ENCODE measurements at places on chromosomes 1 and 21. TPM values are rescaled to one million over a fixed set of nuclear protein-coding genes. Genes with fewer than 3 reads are reported as not detected.
A peak's percentile ranks its signal among the peaks of the same experiment; 100 is the strongest.

- DNase-seq: no peak
Measured at GRCh38 chr1:54979327-54979891, 1.0 kb upstream of the TMEM61 start.

- DNase-seq: peak; percentile 1
Measured at GRCh38 chr1:248906753-248907661, 972 bp downstream of the PGBD2 start.

- no peak for DNase-seq
Measured at GRCh38 chr1:54163051-54163450, 10.3 kb upstream of the CDCP2 start.

DNA sequence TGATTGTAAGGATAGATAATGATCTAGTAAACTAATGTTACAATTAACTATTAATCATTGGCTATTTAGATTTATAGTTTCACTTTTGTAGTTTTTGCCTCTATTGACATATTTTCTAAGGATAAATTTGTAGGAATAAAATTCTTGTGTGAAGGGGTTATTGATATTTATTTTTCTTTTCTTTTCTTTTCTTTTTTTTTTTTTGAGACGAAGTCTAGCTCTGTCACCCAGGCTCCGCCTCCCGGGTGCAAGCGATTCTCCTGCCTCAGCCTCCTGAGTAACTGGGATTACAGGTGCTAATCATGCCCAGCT is 24.0 kb upstream of the DISC1 start:
- no peak for DNase-seq

DNA sequence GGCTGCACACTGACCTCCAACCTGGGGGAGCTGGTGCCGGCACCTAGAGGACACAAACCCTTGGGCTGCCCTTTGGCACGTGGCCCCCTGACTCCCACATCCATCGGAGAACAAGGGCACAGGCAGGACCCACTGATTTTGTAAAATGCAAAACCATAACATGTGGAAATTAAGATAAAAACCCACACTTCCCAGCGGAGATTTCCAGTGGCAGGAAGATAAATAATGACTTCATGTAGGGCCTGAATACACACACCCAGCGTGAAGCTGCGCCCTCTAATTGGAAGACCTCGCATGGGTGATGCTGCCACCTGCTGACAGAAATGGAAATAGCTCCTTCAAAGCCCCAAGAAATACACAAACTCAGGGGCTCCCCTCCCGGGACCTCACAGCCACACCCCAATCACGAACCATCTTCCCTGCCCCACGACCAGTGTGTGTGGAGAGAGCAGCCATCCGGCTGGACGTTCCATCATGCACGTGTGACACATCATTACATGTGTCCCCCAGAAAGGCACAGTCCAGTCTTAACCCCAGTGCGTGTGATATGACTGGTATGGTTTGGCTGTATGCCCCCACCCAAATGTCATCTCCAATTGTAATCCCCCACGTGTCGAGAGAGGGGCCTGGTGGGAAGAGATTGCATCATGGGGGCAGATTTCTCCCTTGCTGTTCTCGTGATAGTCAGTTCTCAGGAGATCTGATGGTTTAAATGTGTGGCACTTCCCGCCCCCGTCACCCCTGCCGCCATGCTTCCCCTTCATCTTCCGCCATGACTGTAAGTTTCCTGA is 5.7 kb upstream of the TPRG1L start:
- peak; percentile 78 for DNase-seq

DNA sequence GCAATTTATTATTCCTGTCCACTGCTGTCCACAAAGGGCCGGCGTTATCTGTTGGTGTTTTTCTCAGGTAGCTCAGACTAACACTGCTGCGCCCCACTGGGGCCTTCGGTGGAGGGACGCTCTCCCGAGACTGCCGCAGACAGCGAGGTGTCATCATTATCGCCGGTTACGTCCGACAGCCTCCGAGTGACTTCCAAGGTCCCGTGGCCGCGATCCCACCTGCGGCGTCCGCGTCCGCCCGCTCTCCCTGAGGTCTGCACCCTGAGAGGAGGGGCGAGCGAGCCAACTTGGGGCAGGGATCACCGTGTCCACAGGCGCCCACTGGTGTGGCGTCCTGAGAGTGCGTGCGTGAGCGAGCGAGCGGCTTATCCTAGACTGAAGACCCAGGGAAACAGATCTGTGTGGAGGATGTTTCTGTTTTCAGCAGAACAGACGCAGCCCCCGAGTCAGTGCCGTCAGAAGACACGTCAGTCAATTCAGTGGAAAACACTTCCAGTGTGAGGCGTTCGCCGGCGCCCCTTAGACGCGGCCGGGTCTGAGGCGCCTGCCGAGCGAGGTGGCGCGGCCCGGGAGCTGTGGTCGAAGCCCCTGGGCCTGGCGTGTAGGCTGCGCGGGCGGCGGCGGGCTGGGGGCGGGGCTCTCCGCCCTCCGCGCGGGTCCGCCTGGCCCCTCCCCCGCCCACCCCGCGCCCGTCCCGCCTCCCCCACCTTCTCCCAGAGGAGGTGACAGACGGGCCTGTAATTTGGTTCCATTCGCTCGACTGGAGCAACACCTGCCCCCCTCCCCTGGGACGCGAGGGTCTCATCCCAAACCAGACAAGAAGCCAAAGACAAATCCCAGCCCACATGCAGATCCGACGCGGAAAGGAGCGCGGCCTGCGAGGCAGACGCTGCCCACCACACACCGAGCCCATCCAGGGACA is 12.6 kb downstream of the NHLH2 start:
- no peak for DNase-seq

- DNase-seq: no peak
Measured at GRCh38 chr1:195158091-195158490, 1450.1 kb downstream of the KCNT2 start.

DNA sequence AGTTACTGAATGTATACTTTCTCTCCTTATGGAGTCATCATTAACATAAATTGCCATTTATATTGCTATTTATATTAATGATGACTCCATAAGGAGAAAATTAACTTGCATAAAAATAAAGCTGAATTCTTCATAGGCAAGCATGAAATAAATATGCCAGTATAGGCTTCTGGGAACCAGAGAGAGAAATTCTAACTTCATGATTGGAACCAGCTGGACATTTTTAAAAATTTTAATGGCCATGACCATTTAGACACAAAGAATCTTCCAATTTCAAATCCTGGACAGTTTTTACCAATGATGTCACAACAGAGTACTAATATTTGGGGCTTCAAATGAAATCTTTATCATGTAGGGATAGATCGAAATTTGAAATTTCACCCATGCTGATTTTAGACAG is 268.7 kb downstream of the PTGER3 start:
- DNase-seq: no peak

GRCh38 chr1:26956321-26956720 is 3.9 kb downstream of the KDF1 start:
- no peak for DNase-seq

- DNase-seq: peak; percentile 85
Measured at GRCh38 chr21:39452207-39452969, 618 bp downstream of the SH3BGR start.

Gene TACSTD2
- not detected for total RNA-seq

- DNase-seq: no peak
Measured at GRCh38 chr1:15058261-15058660, 95.3 kb upstream of the TMEM51 start.

- no peak for DNase-seq
Measured at GRCh38 chr1:61370913-61371279, 288.5 kb downstream of the NFIA start.

GRCh38 chr1:84122780-84123382 is 21.2 kb upstream of the PRKACB start:
- DNase-seq: peak; percentile 67

Gene SPRR3
- not detected for total RNA-seq

Gene DNASE2B
- not detected for total RNA-seq

DNA sequence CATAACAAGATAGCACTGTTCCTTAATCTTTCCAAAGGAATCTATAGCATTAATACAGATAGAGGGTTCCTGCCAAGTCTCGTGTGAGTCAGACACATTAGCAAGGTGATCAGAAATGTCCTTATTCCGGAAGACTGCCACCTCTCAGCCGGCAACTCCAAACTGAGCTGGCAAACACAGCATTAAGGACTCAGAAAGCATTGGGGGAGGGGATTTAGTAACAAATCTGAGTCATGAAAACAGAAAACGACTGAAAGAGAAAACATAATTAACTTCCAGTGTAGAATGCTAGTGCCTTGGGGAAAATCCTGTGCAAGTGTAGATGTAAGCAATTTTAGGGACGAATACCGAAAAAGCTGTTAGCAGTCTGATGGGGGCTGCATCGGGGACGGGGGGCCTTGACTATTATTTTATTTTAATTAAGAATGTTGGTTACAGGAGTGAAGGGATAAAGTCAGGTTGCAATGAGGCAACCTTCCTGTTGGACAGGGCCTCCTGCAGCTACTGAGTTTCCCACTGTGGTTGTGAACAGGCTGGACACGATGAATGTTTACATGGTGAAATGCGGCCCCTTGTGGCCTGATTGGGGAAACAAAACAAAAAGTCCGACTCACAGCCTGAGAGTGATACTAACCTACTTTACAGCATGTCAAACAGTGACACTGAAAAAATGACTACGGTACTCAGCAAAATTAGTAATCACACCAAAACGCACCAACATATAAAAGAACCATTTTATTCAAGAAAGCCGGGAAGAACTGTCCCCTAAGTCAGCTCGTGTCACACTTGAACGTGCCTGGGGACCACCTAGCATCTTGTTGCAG is 20.7 kb downstream of the MIS18A start:
- peak; percentile 88 for DNase-seq

Gene RXFP4
- not detected for total RNA-seq

- DNase-seq: peak; percentile 90
Measured at GRCh38 chr1:203504400-203505250, 10.7 kb downstream of the OPTC start.

GRCh38 chr1:96746440-96747420 is 25.1 kb downstream of the PTBP2 start:
- no peak for DNase-seq

GRCh38 chr1:87840767-87841166 is 512.1 kb downstream of the LMO4 start:
- DNase-seq: no peak

Gene RRP15
- 15.1 TPM for total RNA-seq

DNA sequence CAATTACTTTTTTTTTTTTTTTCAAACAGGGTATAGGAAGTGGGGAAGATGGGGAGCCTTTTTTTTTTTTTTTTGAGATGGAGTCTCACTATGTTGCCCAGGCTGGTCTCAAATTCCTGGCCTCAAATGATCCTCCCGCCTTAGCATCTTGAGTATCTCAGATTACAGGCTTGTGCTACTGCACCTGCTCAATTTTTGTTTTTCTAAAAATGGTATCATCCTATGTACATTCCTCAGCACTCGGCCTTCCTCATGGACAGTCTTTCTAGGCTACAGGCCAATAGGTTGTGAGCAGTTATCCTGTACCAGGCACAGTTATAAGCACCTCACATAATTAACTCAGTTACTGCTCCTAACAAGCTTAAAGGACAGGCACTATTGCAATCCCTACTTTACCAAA is 132.1 kb upstream of the EDN2 start:
- peak; percentile 64 for DNase-seq

GRCh38 chr1:152697701-152698600 is at the start of gene LCE2A:
TSS of gene LCE2A (plus strand) at chr1:152698345. CDS start at chr1:152698902, 557 bp downstream.
- no peak for DNase-seq

DNA sequence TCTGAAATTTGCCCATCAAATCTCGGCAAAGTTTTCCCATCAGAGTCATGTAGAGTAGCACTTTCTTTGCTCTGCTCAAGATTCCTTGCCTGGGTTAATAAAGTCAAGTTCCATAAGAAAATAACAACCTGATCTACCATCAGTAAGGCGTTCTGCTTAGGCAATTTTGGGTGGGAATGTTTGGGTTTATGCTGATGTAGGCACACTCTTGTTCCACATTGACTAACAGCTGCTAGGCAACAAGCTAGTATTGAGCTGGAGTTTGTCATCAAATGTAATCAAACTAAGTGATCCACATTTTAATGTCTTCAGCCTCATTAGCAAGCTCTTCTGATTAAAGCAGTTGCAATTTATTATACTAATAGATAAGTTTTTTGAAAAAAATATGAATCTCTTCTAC is 12.1 kb upstream of the HMCN1 start:
- no peak for DNase-seq

Gene RNU5D-1
- total RNA-seq: not detected

DNA sequence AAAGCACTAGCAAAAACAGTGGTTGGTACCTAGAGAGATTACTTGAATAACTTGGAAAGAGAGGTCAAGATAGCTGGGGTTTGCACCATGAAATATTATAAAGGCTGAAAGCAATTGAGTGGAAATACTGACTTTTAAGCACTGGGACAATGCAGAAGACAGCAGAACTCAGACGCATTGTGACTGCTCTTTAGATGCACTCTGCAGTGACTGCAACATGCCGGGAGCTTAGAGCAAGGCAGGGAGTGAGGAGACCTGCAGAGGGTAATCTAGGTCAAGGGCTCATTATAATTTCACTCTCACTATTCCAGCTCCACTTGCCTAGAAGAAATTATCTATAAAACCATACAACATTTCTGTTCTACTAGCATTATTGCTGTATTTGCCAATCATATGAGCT is 36.6 kb downstream of the OLFM3 start:
- no peak for DNase-seq

Gene GUK1
- 214 TPM for total RNA-seq

- no peak for DNase-seq
Measured at GRCh38 chr1:163046071-163046470, 23.1 kb upstream of the RGS4 start.

GRCh38 chr1:50112193-50112592 is 3.5 kb downstream of the ELAVL4 start:
- no peak for DNase-seq

GRCh38 chr1:25666460-25666859 is 49.9 kb downstream of the MAN1C1 start:
- DNase-seq: no peak

Gene TRIM62
- 16.8 TPM for total RNA-seq

GRCh38 chr1:14514739-14515138 is 83.7 kb upstream of the KAZN start:
- no peak for DNase-seq

- no peak for DNase-seq
Measured at GRCh38 chr1:30537279-30537678, 186.1 kb downstream of the MATN1 start.

DNA sequence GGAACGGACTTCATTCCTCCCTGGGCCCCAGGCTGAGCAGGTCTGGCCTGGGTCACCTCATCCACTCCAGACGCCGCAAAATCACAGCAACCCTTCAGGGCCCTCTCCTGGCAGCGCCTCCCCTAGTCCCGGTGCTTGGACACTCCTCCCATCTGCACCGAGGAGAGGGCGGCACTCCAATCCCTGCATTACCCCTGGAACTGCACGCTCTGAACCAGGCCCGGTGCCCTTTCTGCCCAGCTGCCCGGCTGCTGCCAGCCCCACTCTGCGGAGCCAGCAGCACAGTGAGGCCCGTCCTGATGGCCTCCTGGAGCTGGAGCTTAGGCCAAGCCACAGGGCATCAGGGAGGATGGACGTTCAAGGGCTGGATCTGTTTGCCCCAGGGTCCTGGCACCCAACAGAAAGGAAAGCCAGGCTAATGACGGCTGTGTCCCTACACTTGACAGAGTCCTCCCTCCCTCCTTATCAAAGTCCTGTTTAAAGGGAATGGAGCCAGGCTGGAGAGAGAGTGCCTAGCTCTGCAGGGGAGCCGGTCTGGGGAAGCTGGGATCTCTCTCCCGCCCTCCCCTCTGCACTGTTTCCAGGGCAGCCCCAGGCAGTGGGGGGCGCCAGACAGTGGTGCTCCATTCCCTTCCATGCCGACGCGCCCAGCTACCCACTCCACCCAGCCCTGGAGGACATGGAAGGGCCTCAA is 12.7 kb downstream of the COL6A2 start:
- DNase-seq: no peak

Gene FBXO42
- 14.8 TPM for total RNA-seq
